Activated CD4-positive, alpha-beta memory T cell treated with anti-CD3 and anti-CD28 coated beads for 36 hours (primary cell): ENCODE measurements at places on chromosomes 5 and 9.

- DNase-seq, result peak; percentile 51
Measured at GRCh38 chr5:109455598-109456096, 45.9 kb upstream of the PJA2 start.

GRCh38 chr5:34510002-34510401, 146.1 kb upstream of the RAI14 start:
- no peak for DNase-seq

GRCh38 chr9:3567988-3568387, 42.2 kb upstream of the RFX3 start:
- no peak for DNase-seq

DNA sequence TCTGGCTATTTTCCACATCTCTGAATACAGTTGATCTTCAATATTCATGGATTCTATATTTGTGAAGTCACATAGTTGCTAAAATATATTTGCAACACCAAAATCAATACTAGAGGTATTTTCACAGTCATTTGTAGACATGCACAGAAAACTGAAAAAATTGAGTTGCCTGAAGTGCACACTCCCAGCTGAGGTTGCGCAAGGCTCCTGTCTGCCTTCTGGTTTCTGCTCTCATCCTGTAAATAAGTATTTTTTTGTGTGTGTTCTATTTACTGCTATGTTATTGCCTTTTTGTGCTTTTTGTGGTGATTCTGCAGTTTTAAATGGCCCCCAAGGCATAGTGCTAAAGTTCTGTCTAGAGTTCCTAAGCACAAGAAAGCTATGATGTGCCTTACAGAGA, 371.1 kb upstream of the GRAMD2B start:
- no peak for DNase-seq

- no peak for DNase-seq
Measured at GRCh38 chr5:37792975-37793631, 46.7 kb downstream of the GDNF start.

DNA sequence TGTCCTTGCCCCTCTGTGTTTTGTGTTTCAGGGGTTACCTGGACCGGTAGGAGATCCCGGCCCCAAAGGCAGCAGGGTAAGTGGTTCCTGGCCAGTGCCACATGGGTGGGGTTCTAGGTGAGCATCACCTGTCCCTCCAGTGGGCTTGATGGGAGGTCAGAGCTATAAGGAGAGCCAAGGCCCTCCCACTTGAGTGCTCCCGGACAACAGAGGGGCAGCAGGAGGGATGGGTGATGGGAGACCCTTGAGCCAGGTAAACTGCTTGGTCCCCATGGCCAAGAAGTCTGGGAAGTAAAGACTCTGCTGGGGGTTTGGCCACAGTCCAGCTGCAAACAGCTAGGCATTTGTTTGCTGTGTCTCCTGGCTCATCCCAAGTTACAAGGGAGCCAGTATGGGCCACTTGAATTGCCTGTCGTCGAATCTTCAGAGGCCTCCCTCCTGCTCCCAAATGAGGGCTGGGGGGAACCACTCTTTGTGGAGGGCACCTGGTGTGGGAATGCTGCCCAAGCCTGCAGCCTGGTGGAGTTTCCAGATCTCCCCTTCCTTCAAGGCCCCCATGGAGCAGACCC, 51.0 kb downstream of the COL27A1 start:
- no peak for DNase-seq

- no peak for DNase-seq
Measured at GRCh38 chr9:97128919-97129318, 90.0 kb upstream of the CTSV start.

DNA sequence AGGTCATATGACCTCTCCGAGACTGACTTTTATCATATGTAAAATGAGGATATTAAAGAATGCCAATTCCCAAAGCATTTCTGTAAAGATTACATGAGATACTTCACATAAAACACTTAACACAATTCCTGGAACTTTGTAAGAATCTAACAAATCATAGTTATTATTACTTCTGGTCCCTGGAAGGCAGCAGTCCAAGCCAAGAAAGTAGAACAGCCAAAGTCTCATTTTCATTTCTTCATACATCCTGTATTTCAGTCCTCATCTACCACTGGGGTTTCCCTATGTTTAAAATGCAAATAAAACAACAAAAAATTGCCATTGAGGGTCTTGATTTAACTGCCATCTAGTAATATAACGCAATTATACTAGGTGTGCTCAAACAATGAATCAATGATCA, 179.5 kb downstream of the MARCHF11 start:
- DNase-seq, result no peak

GRCh38 chr9:77016121-77016525, 3.3 kb upstream of the FOXB2 start:
- no peak for DNase-seq

DNA sequence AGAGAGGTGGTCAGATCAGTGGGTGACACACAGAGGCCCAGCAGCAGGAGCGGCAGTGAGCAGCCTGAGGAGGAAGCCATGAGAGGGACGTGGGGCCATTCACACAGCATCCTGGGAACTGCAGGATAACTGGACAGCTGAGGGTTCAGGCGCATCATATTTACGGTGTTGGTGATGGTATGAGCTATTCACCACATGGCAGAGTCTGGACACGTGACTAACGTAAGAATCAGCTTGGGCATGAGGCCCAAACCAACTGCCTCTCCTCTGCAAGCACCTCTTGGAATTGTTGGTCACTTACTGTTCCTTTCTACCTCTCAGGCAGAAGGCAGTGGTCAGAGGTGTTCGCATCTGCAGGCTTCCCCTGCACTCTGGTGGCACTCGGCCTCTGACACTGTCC, 141.1 kb downstream of the ENTREP1 start:
- no peak for DNase-seq
